ENCODE measurements at places on chromosomes 12 and 14. TPM values are rescaled to one million over a fixed set of nuclear protein-coding genes. Genes with fewer than 3 reads are reported as not detected.

DNA sequence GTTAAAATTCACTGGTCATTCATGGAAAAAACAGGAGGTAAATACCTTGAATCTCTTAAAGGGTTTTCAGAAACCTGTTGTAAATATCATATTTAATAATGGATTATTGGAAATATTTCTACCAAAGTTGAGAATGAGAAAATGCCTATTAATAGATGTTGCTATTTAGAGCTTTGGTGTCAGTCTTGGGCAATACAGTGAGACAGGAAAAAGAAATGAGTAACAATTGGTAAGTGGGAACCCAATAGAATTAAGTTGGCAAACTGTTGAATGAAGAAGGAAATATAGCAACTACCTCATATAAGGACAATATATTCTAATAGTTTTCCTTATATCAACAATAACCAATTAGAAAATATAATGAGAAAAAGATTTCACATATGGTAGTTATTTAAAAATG is 78.0 kb downstream of the ATF7IP start:
- ATAC-seq: peak; percentile 31

- ATAC-seq: no peak
Observed at GRCh38 chr14:105499256-105500035, 8.4 kb downstream of the TEDC1 start.

GRCh38 chr14:104446611-104447010 is 133.0 kb upstream of the C14orf180 start:
- ATAC-seq: no peak

DNA sequence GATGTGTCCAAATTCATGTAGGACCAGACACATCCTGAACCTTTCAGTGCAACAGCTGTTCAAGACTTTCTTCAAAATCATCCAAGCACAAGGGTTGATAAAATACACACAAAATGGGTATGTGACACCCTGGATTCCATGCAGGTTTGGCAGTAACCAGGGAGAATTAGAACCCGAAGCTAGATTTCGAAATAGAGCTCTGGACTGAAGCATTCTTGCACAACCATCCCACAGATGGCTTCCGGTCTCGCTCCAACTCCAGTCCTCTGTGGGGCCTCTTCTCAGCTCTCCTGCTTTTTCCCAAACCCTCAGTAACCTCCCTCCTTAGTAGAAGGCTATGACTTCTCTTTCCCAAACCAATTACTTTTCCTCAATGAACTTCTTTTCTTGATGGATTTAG is 171.3 kb downstream of the TTC7B start:
- ATAC-seq: peak; percentile 85

CCDC197 gene
- not detected for total RNA-seq

C12orf50 gene
- not detected for total RNA-seq

GLIPR1L1 gene
- total RNA-seq: not detected

NEUROD4 gene
- total RNA-seq: not detected
